ENCODE measurements at places on chromosomes 11 and 22.
A peak's percentile ranks its signal among the peaks of the same experiment; 100 is the strongest.

DNA sequence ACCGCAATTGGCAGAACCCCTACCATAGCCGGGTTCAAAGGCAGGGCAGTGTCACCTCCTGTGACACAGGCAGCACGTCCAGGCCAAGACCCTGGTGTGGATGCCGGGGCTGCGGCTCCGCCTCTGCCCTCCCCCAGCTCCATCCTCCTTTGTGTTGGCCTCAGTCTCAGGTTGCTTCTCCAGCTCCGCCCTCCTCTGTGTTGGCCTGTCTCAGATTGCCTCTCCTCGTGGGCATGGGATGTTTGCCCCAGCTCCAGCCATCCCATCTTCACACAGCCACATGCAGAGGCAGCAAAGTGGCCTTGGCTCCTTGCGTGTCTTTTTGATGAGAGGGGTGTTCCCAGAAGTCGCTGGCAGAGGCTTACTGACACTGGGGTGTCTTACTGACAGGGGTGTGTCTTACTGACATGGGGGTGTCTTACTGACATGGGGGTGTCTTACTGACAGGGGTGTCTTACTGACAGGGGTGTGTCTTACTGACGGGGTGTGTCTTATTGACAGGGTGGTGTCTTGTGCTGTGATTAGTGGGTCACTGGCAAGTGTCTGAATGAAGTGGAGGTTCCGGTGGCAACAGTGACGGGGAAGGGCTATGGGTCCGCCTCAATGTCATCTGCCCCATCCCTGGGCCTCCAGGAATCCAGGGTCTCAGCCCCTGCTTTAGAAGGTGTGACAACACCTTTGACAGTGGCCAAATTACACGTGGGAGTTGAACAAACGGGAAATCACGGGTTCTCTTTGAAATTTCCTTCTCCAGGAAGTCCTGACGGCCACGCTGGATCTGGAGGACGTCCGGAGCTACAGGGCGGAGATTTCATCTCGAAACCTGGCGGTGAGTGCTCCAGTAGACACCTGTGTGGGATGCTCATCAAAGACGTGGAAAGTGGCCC, 24.9 kb downstream of the NADSYN1 start:
- DNase-seq, result no peak

DNA sequence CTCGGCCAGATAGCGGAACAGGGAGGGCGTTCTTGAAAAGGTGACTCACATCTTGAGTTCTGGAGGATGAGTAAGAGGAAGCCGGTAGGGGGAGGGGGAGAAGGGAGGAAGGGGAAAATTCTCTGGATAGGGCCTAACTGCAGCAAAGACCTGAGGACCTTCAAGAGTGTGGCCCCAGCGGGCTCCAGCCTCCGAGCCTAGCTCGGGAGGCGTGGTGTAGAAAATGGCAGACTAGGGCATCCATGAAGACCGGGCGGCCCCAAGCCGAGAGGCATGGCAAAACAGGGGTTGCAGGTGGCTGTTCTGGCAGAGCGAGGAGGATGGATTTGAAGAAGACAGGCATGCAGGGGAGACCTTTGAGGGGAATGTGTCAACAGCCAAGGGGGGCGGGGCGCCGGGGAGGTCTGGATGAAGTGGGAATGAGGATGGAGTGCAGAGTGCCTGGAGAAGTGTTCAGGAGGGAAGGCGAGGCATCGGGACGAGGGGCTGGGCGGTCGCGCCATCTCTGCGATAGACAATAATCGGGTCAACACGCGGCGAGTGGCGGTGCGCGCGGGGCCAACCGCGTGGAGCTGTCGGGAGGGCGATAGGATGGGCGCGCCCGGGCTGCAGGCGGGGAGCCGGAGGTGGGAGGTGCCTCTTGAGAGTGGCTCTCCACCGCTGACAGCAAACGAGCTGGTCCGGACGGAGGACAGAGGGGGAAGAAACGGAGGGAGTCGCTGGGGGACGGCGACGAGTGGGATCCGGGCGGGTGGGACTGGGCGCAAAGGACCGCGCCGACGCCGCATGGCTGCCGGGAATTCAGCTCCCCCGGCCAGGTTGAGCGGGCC, 40.0 kb upstream of the CREB3L1 start:
- peak; percentile 28 for DNase-seq

- no peak for DNase-seq
These were observed 11.3 kb downstream of the POLDIP3 start for GRCh38 chr22:42603427-42603826.

- DNase-seq, result no peak
These were observed 107.3 kb downstream of the ETS1 start for GRCh38 chr11:128480066-128480465.

DNA sequence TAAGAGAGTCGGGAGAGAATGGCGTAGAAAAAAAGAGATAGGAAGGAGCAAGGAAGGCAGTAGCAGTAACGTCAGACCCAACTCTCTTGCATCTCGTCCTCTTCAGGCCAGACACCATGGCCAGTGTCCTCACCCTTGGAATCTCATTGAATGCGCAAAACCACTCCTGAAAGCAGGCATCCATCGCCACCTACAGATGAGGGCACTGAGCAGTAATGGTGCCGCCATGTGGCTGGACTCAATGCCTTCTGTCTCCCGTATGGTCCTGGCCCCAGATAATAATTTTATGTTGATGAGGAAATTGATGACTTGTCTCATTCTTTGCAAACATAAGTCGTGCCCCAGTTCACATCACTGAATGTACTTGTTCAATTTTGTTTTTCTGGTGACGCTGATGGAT, 17.8 kb upstream of the ALX4 start:
- DNase-seq, result no peak

GRCh38 chr22:45262195-45262930, 21.7 kb upstream of the KIAA0930 start:
- DNase-seq, result no peak

GRCh38 chr11:130243816-130244215, 70.9 kb downstream of the ZBTB44 start:
- no peak for DNase-seq

- no peak for DNase-seq
These were observed 34.5 kb upstream of the RTL6 start for GRCh38 chr22:44532552-44532951.

- DNase-seq, result no peak
These were observed 25.3 kb downstream of the SCN3B start for GRCh38 chr11:123628936-123629683.

DNA sequence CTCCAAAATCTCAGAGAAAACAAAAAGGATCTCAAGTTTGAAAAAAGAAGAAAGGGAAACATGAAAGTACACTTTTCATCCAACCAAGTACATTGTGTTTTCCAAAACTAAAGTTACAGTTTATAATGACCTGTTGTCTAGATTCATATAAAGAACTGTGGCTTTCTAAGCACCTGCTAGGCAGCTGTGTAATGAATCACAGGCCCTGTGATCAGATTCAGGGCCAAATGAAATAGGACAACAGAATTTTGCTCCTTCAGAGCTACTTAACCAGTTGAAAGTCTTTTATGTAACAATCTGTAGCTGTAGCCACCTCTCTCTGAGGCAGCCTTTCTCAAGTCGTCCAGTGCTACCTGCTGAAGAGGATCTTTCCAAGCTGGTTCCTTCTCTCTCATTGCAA, 960.0 kb upstream of the RAG2 start:
- no peak for DNase-seq

- DNase-seq, result no peak
These were observed 11.3 kb upstream of the RHOD start for GRCh38 chr11:67045314-67045713.

GRCh38 chr11:43222215-43222614, 89.6 kb upstream of the API5 start:
- DNase-seq, result no peak

- DNase-seq, result no peak
These were observed 101.1 kb upstream of the IGLL5 start for GRCh38 chr22:22786301-22787115.

- no peak for DNase-seq
These were observed 76.1 kb downstream of the SERGEF start for GRCh38 chr11:17936790-17937189.

- DNase-seq, result peak; percentile 52
These were observed 11.3 kb upstream of the CXCR5 start for GRCh38 chr11:118872403-118872821.

- no peak for DNase-seq
These were observed 6.1 kb downstream of the SIPA1 start for GRCh38 chr11:65643971-65644370.

- no peak for DNase-seq
These were observed 54.2 kb upstream of the AMPD3 start for GRCh38 chr11:10400856-10401255.
